ENCODE measurements at places on chromosomes 1 and 21.

DNA sequence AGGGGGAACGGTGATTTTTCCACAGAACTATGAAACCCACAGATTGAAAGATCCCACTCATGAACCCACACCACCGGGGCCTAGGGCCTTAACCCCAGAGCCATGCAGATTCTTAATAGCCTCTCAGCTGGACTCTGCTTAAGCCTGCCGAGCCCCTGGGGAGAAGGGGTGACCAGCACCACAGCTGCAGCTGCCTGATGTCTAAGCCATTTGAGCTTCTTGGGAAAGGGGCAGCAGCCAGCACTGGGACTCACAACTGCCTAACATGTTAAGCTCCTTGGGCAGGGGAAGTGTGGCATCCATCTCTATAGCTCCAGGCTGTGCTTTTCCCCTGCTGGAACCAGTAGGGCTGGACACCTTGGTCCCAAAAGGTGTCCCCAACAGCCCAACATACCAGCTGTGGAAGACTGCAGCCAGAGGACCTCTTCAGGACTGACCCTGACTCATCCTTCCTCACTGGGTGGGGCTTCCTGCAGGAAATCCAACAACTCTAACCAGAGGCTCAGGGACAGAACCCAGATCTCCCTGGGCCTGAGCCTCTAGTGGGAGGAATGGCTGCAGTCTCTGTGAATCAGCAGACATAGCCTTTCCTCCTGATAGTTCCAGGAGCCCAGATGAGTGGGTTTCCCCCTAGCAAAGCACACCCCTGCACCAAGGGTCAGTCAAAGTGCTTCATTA lies 34.6 kb upstream of the FMO3 start:
- DNase-seq = no peak

GRCh38 chr1:226344441-226345259 lies 35.7 kb upstream of the LIN9 start:
- DNase-seq = no peak

GRCh38 chr1:178388418-178389145 lies 108.2 kb downstream of the CLEC20A start:
- DNase-seq = no peak

DNA sequence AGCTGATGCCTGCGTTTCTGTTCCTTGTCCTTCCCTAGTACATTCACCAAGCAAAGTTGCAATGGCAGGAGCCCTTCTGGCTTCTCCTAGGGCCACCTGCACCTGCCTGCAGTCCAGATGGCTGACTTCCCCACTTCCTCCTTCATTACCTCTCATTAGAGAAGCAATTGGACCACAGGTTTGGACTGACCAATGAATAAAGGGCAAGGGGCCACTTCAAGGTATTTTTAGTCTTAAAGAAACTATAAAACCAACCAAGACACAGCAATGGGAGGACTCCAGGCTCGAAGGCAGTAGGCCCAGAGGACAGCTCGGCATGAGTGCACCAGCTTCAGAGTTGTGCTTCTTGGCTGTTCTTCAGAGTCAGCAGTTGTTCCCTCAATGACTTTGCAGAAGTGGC lies 60.8 kb upstream of the ROR1 start:
- DNase-seq = no peak

- DNase-seq = peak; percentile 24
Observed at GRCh38 chr1:46487818-46488218, 1.8 kb upstream of the DMBX1 start.

GRCh38 chr1:151540982-151541377 lies 871 bp downstream of the TUFT1 start:
- peak; percentile 2 for DNase-seq

DNA sequence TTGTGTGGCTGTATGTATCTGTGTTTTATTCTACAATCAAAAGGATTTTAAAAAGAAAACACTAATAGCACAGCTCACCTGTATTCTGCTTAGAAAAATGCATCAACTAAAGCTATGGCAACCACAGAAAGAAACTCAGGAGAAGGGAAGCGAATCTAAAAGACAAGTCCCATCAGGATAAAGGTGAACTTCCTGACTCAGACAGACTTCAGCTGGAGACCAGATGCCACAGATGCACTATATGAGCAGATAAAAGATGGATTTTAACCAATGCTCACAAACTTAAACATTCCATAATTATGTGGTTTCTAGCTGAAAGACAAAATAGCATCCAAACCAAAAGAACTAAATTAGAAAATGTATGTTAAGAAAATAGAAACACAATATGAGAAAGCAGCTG lies 231.0 kb downstream of the RERE start:
- DNase-seq = no peak

DNA sequence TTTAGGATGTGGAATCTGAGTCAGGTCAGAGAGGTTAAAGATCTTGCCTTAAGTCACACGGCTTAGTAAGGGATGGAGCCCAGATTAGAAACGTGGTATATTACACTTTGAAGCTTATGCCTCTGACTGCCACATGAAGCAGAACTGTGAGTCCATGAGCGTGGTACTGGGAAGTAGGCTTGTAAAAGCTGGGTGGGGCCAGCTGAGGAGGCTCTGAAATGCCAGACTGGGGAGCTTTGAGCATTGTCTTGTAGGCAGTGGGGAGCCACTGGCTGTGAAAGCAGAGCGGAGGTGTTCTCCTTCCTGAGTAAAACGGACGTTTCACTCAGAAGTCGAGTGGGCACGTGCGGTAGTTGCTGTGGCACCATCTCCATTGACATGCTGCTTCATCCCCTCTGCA lies 72.6 kb upstream of the USP24 start:
- no peak for DNase-seq

DNA sequence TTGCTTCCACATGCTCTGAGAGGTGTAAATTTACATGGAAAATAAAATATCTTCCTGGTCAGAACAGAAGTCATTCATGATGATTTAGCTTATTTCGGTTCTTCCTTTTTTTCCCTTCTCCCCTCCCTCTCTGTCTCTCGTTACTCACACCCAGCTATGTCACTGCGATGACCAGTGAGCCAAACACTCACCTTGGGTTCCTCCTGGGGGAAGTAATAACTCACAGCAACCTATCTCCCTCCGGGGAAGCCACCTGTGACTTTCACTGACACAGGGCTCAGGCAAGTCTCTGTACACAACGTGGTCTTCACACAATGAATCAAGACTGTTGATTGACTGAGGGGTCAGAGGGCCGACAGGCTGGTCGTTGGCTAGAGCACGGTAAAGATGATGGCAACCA lies 135.3 kb upstream of the VANGL1 start:
- no peak for DNase-seq

GRCh38 chr1:8627728-8628127 lies 189.7 kb downstream of the RERE start:
- DNase-seq = no peak

GRCh38 chr1:187665483-187665882 lies 836.7 kb downstream of the PLA2G4A start:
- DNase-seq = no peak

Data from stimulated activated CD4-positive, alpha-beta T cell treated with anti-CD3 and anti-CD28 coated beads, Interleukin-2, amount 100 ng/mL, for 24 hours (primary cell).